IMR-90 (cell line): ENCODE measurements at places on chromosomes 7 and 10. TPM values are rescaled to one million over a fixed set of nuclear protein-coding genes. Genes with fewer than 3 reads are reported as not detected.

DNA sequence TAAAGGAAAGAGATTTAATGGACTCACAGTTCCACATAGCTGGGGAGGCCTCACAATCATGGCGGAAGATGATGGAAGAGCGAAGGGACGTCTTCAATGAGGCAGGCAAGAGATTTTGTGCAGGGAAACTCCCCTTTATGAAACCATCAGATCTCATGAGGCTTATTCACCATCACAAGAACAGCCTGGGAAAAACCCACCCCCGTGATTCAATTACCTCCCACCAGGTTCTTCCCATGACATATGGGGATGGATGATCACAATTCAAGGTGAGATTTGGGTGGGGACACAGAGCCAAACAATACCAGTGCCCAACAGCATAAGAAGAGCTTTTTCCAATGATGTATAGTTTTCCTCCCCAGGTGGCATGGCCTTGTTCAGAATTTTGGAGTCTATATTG is 11.2 kb upstream of the C7orf33 start:
- DNase-seq: no peak

CYP2C9 gene
- polyA plus RNA-seq: not detected in 2 replicates

CDC14C gene
- polyA plus RNA-seq: not detected in 2 replicates

DNA sequence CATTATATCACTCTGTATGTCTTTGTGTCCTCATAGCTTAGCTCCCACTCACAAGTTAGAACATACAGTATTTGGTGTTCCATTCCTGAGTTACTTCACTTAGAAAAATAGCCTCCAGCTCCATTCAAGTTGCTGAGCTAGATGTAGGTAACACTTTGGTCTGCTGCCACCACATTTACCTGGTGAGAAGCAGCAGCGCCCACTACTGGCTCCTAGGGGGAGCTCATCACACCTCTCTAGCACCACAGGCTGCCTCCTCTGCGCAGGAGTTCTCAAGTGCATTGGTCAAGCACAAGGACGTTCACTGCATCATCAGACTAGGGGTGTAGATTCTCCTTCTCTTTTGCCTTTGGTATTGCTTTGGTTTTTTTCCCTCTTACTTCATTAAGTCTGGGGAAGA is 530.9 kb upstream of the AUTS2 start:
- DNase-seq: no peak

DNA sequence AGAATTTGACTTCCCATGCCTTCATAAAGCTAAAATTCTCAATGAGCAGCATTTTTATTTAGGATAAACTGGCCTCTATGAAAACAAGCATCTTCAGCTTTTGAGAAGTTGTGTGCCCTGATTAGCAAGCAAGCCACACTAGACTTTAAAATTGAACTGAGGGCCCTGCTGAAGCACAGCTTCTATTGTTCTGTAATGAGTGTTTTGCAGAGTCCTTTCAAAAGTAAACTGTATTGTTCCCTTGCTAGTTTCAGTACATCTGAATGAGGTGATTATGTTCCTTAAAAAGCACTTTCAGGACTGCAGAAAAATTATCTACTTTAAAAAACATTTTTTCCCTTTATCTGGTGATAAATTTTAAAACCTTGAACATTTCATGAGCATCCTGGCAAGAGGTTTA is 113.3 kb upstream of the PRPS1L1 start:
- no peak for DNase-seq
